ENCODE measurements at places on chromosomes 5 and 9. TPM values are rescaled to one million over a fixed set of nuclear protein-coding genes. Genes with fewer than 3 reads are reported as not detected.

GRCh38 chr5:159427180-159428012 is 97.1 kb upstream of the IL12B start:
- no peak for DNase-seq

DNA sequence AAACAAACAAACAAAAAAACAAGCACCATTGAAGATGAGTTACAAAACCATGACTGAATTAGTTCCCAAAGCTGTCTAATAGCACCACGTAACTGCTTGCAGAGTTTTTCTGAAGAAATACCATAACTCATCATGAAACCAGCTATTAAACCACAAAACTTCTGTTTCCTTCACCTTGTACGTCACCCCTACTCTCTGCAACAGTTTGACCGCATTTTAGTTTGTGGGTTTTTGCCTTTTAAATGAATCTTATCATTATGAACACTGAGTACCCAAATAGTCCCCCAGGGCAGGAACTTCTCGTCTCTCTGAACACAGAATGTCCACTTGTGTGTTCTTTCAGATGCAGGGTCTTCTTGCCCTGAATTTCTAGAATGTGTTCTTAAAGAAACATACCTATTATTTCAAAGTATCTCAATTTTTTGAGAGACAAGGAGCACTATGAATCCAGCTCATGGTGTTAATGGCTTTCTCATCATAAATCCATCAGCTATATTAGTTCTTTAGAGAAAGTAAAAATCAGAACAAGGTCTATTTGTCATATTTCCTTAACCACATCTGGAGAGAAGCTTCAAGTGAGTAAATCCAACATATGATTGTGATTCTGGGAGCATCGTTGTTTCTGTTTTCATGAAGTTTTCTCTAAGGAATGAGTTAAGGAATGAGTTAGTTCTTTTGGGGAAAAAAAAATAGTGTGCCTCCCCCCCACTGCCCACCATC is 210.6 kb downstream of the AUH start:
- DNase-seq, result no peak

GRCh38 chr9:86096386-86096785 is 3.0 kb downstream of the GOLM1 start:
- DNase-seq, result no peak

DNA sequence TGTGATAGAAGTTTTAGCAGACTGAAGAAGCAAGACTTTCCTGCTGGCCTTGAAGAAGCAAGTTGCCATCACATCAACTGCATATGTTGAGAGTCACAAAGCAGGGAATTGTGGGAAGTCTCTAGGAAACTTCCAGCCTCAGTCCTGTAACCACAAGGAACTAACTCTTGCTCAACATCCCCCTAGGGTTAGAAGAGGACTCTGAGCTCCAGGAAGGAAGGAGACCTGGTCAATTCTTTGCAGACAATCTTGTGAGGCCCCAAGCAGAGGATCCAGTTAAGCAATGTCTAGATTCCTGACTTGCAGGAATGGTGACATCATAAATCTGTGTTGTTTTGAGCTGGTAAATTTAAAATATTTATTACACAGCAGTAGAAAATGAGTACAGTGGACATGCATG is 18.6 kb upstream of the ZNF366 start:
- no peak for DNase-seq

GCNT4 gene
- 16.7 TPM for total RNA-seq

- no peak for DNase-seq
Measured at GRCh38 chr5:177477701-177478477, 4.5 kb upstream of the DBN1 start.

- no peak for DNase-seq
Measured at GRCh38 chr9:132370592-132370991, 15.8 kb upstream of the SETX start.

TRIO gene
- total RNA-seq, result 233 TPM

CCL27 gene
- total RNA-seq, result not detected

GRCh38 chr5:157575381-157576020 is at the start of gene ADAM19:
TSS of gene ADAM19 (minus strand) at chr5:157575775. CDS start at chr5:157575696, 79 bp downstream.
- DNase-seq, result no peak

DNA sequence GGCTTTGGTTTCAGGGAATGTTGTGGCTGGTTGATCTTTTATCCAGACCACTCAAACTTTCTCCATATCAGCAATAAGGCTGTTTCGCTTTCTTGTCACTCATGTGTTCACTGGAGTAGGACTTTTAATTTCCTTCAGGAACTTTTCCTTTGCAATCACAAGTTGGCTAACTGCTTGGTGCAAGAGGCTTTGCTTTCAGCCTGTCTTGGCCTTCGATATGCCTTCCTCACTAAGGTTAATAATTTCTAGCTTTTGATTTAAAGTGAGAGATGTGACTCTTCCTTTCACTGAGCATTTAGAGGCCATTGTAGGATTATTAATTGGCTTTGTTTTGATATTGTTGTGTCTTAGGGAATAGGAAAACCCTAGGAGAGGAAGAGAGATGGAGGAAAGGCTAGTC is 7.0 kb upstream of the HRCT1 start:
- no peak for DNase-seq

DPYSL3 gene
- total RNA-seq, result 254 TPM
